ENCODE measurements at places on chromosomes 1 and 21.

DNA sequence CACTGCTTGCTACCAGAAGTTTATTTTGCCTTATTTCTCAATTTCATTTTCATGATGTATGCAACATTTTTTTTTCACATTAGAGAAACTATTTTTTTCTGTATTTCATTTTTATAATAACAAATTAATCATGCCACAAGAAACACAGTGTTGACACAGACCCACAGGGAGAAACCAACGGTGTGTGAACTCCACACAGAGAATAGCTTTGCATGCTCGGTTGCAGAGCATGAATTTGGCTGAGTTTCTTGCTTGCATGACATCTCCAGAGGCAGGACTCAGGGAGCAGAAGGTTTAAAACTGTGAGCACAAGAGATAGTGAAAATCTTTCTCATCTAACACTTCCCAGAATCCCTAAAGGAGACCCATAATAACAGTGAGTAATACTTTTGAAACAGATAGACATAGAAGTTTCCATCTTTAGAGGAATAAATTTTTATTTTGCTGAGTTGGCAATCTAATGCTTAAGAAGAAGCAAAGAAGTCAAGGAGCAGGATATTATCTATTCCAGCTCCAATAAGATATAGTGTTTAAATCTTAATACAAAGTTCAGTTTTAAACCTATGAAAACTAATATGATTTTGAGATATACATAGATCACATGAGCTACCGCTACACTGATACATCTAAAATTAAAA, 890.9 kb downstream of the MRPL39 start:
- no peak for DNase-seq

DNA sequence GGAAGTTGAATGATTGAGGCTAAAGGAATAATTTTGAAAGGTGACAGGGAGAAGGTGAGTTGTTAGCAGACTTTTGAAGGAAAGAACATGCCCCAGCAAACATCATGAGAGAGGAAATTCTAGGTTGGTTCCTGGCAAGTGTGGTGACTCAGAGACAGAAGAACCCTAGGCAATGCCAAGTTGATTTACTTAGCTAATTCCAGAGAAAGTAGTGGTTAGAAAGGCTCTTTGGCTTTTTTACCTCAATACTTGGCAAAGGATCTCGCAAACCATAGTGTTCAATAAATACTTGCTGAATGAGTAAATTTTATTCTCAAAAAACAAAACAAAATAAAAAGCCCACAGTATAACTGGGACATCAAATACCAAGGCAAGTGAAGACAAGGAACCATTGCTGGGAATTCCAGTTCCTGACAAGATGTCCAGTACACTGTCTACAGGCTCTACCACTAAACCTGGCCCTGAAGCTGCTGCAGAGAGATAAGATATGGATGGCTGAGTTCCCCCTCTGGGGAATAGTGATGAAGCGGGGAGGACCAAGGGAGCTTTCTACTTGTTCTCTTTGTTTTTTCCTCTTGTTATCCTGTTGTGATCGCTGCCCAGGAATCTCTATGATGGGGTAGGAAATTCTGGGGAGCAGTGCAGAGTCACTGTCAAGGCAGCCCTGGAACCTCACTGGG, 48.2 kb downstream of the IL12RB2 start:
- no peak for DNase-seq

GRCh38 chr1:153631047-153632022, 2.5 kb upstream of the CHTOP start:
- DNase-seq = no peak

- DNase-seq = no peak
Observed at GRCh38 chr1:245084551-245084950, 70.2 kb upstream of the KIF26B start.

- no peak for DNase-seq
Observed at GRCh38 chr1:66787641-66788040, 13.4 kb downstream of the INSL5 start.

- no peak for DNase-seq
Observed at GRCh38 chr1:177825276-177825901, 144.5 kb downstream of the SEC16B start.

- peak; percentile 97 for DNase-seq
Observed at GRCh38 chr1:37553927-37554808, at the start of gene SNIP1. SNIP1 (minus strand) TSS chr1:37554293; CDS start chr1:37554229, 64 bp downstream.

- DNase-seq = no peak
Observed at GRCh38 chr21:44654576-44655175, at the start of gene KRTAP12-4. KRTAP12-4 (minus strand) TSS chr21:44654659; CDS start chr21:44654614, 45 bp downstream.

- no peak for DNase-seq
Observed at GRCh38 chr1:37588939-37589338, 6.8 kb downstream of the GNL2 start.

DNA sequence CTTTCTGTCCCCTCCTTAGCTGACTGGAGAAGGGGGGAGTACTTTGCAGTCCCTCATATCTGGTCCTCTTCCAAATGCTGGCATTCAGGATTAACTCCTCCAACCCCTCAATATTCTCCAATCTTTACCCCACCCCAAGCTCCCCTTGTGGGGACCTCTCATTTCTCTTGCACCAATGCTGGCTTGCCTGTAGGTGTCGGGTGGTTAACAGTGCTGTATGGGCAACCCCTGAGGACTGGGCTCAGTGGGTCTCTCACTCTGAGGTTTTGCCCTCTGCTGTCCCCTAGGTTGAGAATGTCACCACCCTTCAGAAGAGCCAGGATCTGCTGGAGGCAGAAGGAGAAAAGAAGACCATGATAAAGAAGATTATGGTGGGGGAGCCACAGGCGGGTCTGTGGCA, 27.0 kb downstream of the MROH7 start:
- no peak for DNase-seq

DNA sequence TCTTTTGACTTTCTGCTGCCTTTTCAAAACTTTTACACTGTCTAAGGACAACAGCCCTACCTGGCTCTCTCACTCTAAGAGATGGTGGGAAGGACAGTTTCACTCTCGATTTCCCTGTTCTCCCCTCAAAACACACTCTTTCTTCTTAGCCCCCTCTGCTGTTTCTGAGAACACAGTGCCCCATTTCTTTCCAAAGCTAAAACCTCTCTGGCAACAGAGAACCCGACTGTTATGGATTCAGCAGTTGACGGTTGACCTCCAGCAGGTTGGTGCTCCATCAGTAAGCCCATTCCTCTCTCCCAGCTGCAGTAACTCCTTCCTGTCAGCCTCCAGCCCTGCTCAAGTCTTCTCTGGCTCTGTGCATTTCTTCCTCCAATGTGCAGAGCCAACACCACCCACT, 88.2 kb upstream of the ABCD3 start:
- DNase-seq = no peak

DNA sequence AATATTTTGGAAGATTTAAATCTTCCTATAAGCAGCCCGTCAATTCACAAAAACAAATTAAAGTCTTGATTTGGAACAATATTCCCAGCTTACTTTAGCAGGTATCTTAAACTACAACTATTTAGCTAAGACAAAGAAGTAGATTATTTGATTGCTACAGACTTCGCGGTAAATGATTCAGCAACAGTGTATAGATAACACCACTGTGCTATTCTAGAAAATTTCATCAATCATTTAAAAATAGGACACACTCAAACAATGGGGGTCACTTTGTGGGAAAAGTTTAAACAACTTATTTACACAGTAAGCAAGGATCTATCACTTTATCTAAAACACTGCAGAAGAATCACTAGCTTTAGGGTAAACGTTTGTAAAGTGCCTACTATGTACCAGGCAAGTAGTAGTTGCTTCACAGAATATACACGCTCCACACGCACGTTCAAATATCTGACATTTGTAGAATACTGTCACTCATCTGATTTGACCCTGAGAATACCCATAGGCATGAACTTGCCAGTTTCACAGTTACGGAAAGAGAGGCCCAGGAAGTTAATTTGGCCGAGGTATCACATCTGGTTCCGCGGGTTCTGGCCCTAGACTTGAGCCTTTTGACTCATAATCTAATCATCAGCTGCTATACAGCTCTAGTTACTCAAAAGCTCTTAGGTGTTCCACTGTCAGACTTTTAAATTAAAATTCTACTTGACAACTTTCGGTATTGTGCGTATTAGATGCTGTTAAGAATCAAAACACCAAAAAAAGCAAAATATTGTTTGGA, 876 bp downstream of the DENND2C start:
- DNase-seq = no peak

GRCh38 chr1:66944330-66945274, 19.8 kb downstream of the MIER1 start:
- DNase-seq = no peak

GRCh38 chr1:167233373-167233772, 12.7 kb downstream of the POU2F1 start:
- DNase-seq = no peak

DNA sequence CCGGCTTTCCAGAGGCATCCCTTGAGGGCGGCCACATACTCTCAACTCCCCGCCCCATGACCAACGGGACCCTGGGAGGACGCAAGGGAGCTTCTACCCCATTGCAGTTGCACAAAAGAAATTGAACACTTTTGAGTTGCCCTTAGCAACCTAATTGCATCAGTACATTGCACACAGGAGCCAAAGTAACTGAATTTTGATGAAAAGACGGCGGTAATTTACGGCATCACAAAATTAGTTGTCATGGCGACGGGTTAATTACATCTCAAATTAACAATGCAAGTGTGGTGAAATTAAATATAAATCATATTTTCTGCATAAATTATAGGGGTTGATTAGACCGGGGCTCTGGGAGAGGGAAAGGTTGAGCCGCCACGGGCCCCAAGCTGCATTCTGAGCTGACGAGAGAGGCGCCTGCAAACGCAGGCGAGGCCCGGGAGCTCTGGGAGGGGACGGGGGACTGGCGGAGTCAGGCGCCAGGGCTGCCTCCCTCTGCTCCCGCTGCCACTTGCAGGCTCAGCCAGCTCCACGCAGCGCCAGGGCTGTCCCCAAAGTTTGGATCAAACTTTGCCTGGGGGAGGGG, 61.4 kb downstream of the CASZ1 start:
- DNase-seq = no peak

DNA sequence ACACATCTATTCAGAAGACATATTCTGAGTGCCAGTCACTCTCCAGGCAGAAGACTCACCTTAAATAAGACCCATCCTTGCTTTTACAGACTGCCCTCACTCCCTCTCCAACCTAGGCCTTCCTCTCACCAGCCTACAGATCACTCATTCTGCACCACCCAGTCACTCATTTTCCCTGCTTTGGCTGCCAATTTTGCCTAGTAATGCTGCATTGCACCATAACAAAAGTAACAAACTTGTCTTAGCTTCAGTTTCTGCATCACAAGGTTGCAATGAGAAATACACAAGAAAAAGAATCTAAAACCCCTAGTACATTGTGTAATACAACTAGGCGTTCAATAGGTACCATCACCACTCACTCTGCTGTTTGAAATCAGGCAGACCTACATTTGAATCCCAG, 292.4 kb downstream of the PLPP3 start:
- no peak for DNase-seq

DNA sequence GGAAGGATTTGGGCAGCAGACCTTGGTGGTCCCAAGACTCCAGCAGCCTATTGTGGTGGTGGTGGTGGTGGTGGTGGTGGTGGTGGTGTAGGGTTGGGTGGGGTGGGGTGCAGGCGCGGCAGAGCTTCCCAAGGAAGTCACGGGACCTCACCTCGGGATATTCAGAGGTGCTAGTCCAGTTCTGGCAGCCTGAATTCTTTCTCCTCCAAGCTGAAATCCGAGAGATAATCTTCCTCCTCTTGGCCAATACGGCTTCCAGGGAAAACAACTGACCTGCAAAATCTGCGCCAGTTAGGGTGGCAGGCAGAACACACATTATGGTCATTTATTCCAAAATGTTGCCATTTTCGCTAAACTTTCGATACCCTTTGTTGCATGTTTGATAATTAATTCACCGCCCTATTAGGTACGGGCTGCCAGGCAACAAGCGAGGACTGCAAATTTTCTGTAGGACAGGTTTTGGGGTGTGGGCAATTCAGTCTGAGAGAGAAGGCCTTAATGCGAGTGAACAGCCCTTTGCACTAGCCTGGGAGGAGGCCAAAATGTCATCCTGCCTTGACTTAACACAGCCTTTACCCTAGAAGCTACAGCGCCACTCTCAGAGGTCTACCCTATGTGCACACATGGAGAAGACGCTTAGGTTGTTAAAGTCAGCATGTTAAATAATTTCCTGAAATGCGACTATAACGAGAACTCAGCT, 33.2 kb upstream of the BSDC1 start:
- no peak for DNase-seq

GRCh38 chr1:222920169-222920568, 105.3 kb downstream of the DISP1 start:
- no peak for DNase-seq

DNA sequence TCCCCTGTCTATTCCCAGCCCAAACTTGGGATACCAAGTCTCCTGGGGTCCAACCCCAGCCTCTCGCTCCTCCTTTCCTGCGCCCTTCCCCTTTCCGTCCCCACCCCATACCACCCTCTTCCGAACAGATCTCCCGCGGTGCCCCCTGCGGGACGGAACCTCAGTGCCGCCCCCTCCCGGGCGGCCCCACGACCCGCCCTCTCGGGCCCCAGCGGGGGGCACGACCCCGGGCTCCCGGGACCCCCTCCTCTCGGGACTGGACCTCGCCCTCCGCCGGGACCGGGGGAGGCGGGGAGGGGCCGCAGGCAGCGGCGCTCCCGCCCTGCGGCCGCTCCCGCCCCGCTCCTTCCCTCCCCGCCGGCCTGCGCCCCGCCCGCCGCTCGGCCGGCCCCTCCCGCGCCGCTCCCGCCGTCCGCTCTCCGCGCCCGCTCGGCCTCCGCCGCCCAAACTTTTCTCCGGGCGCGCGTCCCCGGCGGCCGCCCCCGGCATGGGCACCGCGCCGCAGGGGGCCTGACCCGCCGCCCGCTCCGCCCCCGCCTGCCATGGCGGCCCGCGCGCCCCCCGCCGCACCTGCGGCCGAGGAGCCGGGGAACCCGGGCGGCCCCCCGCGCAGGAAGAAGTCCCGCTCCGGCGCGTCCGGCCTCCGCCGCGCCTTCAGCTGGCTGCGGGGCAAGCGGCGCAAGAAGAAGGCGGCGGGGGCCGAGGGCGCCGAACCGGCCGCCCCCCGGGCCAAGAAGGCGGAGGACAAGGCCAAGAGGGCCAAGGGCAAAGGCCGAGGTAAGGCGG, 39.0 kb upstream of the SYNC start:
- DNase-seq = peak; percentile 54

DNA sequence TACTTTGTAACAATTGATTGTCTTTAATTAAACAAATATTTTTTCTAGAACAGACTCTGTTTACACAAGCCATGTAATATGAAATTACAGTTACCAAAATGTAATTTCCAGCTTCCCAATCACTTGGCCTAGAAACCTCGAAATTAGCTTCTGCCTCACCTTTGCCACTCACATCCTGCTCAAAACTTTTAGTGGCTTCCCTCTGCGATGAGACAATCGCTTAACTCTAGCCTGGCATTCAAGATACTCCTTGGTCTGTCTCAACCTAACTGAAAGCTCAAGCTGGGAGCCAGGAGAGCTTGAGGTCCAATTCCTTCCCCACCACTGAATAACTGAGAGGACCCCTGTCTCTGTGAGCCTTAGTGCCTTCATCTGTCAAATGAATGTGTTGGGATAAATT, 42.8 kb downstream of the GFI1 start:
- DNase-seq = no peak

Measured in colonic mucosa (tissue), 4 donors.